Stimulated activated CD8-positive, alpha-beta memory T cell treated with anti-CD3 and anti-CD28 coated beads, Interleukin-2, amount 100 ng/mL, for 1 hour (primary cell): ENCODE measurements at places on chromosomes 7 and 10.

DNA sequence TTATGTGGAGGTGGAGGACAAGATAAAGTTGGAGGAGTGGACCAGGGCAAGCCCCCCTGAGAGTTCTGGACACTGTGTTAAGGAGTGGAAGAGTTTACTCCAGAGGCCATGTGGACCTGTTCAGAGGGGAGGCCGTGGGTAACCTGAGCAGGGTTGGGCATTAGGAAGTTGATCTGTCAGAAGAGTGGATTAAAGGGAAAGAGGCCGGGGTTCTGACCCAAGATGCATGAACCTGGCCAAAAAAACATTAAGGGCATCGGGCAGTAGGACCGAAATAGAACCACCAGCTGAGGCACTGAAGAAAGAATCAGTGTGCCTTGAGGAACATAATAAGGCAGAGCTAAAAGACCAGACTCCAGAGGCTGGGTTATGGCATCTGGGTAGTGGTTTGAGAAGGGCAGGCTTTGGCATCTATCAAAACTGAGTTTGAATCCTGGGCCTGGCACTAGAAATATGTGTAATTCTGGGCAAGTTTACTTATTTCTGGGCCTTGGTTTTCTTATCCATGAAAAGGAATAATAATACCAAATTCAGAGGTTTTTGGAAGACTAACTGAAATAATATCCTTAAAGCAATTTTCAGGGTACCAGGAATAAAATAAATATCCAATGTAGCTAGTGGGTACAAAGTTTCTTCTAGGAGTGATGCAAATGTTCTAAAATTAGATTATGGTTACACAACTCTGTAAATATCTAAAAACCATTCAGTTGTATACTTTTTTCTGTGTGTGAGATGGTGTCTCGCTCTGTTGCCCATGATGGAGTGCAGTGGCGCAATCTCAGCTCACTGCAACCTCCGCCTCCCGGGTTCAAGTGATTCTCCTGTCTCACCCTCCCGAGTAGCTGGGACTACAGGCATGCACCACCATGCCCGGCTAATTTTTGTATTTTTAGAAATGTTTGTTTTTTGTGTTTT is 10.9 kb upstream of the FRAT1 start:
- DNase-seq = no peak

DNA sequence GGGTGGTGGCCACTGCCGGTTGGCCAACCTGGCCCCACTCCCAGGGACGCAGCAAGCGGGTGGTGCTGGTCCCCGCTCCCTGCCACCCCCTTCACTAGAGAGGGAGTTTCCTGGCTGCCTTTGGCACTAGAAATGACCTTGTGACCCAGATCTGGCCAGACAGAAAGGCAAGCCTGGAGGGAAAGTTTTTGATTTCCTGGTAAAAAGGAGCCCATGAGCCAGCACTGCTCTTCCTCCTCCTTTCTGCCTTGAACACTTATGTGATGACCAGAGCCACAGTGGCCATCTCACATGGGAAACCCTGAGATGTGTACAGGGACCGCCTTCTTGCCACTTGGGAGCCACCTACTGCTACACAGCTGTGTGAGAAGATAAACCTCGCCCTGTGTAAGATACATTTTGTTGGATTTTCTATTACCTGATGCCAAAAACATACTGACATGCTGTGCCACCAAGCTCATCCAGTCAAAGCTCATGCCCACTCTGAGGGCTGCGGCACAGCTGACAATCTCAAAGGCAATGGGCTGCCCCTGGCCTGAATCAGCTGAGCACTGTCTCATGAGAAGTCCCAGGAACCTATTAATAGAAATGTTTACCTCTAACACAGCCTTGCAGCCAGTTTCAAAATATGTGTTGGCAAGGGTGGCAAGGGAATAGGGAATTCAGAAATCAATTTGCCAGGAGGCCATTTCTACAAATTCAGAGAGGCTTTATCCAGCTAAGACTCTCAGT is 94.0 kb downstream of the CYTH3 start:
- DNase-seq = no peak

DNA sequence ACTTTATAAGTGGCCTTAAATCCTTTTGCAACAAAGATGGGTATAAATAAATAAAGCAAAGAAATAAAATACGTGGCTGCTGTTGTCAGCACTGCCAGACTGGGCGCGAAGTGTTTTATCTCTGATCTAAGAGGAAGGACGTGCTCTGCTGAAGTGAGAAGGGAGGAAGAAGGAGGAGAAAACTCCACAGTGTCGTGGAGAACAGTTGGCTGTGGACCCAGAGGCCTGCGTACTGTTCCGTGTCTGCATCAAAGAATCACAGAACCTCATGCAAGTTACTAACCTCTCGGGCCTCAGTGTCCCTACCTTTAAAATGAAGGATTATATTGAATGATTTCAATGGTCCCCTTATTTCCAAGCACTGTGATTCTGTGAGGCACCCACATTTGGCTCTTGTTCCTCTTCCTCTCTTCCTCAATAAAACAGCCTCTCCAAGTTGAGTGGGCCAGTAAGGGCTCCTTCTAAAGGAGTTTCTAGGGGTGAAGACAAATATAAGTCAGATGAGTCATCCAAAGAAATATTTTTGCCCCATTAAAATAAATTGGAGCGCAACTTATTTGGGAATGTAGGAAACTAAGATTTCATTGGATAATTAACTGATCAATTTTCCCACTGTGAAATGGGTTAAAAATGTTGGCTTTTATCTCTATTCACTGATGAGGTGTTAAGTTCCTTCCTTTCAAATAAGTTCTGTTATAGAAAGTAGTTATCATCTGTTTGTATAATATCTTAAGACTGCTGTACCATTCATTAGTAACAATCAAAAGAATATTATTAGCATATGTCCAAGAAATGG is 126.9 kb upstream of the EFCAB10 start:
- no peak for DNase-seq

DNA sequence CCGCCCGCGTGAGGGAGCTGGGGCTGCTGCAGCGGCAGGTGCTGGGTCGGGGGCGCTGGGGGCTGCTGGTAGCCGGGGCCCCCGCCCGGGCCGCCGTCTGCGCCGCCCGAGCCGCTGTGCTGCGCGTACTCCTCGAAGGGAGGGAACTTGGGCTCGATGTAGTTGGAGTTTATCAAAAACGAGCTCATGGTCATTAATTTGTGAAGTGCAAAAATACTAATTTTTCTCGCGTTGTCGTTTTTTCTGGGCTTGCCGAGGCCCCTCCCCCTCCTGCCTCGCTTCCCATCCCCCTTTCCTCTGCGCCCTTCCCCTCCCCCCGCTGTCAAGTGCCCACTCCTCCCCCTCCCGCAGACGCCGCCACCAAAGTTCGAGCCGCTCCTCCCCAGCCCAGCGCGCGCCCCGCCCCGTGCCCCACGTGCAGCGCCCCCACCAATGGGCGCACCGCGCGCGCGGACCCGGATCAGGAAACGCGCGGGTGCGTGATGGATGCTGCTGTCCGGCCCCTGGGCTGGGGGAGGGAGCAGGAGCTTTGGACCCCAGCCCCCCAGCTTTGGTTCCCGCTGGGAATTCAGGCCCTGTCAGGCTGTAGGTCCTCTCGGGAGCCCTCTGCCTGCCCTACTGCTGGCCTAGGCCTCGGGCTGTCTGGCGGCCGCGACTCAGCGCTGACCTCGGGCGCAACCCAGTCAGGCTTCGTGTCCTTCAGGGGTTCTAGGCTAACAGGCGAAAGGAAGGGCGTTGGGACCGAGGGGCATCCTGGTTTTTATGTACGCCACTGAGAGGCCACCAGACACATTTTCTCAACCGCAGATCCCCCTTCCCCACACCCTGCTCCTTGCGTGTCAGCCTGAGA is at the start of gene HOXA4:
HOXA4 (minus strand) TSS at position 218 of the 850 bp plus-strand sequence; CDS start at position 194, 24 bp downstream.
- peak; percentile 56 for DNase-seq

DNA sequence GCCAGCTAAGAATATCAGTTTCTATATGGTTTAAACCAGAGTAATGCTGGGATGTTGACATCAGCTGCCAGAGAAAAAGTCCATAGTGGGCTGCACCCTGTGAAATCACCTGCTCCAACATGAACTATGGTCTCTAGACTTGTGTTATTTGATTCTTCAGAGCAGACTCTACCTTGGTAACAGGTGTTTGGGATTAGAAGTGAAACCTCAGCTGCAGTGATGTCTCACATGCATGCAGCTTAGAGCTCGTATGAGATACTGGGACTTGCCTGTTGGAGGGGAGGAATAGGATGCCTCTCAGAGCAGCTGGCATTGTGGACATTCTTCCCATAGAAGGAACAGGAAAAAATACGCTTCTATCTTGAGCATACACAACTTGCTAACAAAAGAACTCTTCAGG is 287.1 kb upstream of the CSTF2T start:
- DNase-seq = no peak

DNA sequence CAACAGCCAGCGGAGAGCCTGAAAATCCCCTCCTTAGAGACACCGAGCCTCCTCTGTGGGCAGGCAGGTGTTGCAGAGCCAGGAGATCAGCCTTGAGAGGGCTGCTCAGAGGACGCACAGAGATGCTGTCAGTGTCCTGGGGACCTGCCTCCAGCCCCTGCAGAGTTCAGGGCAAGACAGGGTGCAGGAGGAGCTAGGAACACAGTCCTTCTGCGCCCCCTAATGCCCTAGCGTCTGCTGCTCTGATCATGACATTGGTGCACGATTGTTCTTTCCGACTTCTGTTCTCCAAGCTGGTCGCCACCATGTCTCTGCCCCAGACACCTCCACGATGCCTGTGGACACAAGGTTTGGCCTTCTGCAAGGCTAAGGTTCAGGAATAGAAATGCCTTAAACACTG is 613.7 kb upstream of the MKI67 start:
- no peak for DNase-seq

DNA sequence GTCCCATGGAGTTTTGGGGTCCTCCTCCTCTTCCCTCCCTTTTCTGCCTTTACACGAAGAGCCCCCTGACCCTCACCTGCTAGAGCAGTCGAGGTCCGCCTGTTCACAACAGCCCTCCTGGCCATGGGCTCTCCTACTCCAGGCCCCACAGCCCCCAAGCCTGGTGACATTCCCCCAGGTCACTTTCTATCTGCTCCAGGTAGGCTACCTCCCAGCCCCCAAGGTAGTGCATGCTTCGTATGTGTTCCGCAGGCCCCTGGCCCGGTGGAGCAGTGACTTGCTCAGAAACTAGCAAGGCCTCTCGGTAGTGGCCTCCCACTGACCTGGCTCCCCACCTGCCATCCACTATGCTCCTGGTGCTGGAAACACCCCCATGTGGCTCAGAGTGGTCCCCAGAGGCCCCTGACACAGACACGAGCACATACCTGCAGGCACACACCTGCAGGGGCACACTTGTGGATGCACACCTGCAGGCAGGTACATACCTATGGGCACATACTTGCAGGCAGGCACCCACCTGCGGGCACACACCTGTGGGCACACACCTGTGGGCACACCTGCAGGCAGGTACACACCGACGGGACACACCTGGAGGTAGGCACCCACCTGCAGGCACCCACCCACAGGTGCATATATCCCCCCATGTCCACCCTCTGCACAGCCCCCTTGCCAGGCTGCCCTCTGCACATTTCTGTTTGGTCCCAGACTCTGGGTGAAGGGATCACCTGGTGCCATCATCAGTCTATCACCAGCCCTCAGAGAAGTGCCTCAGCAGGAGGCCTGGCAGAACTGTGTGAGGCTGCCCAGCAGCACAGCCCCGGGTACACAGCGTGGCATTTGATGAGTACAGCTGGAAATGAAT is 322.5 kb downstream of the PTPRN2 start:
- DNase-seq = no peak

- DNase-seq = no peak
These were observed 386.2 kb downstream of the GALNT17 start for GRCh38 chr7:71517940-71518699.

DNA sequence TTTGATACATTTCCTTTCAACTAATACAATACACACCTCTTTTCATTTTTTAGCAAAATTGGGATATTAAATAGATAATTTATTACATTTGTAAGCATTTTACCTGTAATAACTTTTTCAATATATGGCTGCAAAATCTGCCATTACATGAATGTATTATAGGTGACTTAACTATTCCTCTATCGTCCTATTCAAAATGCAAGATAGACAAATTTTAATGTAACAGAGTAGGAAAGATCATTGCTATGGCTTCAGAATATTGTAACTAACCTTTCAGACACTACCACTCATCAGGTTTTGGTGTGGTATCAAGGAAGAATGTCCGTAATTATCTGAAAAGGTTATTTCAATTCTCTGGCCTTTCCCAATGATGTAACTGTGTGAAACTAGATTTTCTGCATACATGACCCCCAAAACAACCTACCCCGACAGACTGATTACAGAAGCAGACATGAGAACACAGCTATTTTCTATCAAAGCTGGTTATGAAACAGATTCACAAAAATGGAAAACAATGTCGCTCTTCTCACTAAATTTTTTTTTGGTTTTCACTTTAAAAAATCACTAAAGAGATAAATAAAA is 211.2 kb downstream of the FAM107B start:
- DNase-seq = no peak

- DNase-seq = no peak
These were observed 25.9 kb downstream of the OAT start for GRCh38 chr10:124392626-124393342.

- DNase-seq = no peak
These were observed 149.5 kb upstream of the LRGUK start for GRCh38 chr7:133977409-133978274.

DNA sequence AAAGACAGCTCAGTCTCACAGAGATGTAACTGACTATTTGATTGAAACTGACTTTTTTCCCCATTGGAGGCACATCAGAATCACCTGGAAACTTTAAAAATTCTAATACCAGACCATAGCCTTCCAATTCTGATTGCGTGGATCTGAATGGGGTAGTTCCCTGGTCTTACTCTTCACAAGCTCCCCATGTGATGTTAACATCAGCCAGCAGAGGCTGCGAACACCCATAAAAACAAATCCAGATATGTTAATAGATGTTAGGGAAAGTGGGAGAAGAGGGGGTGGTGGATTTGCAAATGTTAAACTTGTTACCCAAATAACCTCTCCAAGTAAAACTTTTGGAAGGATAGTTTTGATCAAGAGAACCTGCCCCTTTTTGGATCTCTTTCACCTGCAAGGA is 1133.4 kb downstream of the CNTNAP2 start:
- DNase-seq = no peak

GRCh38 chr7:24010495-24010894 is 273.5 kb upstream of the NPY start:
- DNase-seq = no peak

DNA sequence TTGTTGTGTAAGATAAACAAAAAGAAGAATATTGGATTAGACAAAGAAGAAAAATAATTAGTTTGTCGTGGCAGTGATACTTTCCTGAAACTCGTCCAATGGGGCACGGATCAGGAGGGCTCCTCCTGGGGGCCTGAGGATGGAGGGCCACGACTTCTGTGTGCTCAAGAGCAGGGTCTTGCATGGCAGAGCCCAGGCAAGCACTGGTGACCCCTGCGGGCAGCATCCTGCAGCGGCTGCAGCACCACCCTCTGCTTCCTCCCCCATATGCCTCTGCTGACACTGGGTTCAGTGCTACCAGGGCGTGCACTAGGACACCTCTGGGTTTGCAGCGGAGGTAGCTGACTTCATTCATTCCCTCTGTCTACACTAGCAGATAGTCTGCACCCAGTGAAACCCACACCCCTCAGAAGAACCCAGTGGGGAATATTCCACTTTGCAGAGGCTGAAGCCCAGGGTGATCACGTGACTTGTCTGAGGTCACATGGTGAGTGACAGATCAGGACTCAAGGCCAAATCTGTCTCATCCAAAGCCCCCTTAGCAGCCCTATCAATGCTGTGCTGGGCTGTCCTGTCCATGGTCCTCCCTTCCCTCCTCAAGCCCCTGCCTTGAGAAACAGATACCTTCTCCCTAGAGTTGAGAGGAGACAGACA is 375.5 kb downstream of the TCERG1L start:
- DNase-seq = no peak
